ENCODE measurements at places on chromosomes 16 and 17.

DNA sequence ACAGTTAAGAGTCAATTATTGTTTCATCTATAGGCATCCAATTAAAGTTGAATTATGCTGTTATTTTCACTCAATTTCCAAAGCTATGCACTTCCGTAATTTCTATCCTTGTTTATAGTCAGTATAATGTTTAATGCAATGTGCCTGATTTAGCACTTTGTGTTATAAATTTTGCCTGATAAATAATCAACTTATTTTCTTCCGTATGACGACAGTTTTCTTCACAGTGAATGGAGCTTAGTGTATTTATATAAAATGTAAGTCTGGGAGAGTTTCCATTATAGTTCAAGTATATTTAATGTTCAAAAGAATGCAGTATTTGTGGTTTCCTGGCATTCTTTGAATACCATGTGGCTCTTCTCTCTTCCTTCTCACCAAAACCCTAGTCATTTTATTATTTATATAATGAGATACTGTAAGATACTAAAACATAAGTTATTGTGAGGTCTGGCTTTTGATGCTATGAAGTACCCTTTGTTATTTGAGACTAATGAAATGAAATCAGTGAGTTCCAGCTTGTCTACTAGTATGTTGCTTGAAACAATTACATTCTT lies 240.6 kb downstream of the PRKCA start:
- DNase-seq: no peak
- no peaks in the 10 kb centered on the region for H3K27me3 ChIP-seq
- no peak overlapping the region for H3K27ac ChIP-seq
- no peak overlapping the region for H3K4me3 ChIP-seq

DNA sequence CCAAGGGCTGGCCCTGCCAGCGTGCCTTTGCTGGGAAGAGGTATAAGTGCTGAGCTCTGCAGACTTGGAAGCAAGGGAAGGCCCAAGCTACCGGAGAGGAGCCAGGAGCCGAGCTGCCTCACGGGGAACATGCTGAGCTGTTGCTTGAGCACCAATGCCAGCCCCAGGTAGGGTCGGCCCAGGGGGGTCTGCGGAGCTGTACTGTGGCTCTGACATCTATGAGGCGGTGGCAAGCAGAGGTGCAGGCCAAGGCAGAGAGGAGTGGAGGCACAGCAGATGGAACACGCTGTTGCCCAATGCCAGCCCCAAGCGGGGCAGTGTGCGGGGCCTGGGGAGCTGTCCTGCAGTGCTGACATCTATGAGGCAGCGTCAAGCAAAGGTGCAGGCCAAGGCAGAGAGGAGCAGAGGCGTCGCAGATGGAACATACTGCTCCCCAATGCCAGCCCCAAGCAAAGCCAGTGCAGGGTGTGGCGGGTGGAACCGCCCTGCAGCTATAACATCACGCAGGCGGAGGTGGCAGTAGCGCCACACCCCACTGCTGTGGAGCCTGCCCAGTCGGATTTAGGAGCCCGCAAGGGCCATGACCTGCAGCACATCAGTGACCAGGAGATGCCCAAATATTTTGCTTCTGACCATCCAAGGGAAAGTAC lies 10.0 kb downstream of the GGA2 start:
- H3K36me3 ChIP-seq: peaks cover 5% of the 10 kb centered on the region
- no peak for DNase-seq
- H3K4me1 ChIP-seq: peaks cover 23% of the 10 kb centered on the region

- DNase-seq: no peak
- H3K4me1 ChIP-seq: no peaks in the 10 kb centered on the region
- H3K27ac ChIP-seq: no peak overlapping the region
- no peak overlapping the region for H3K4me3 ChIP-seq
- no peaks in the 10 kb centered on the region for H3K36me3 ChIP-seq
These were observed 599.3 kb upstream of the PSMD7 start for GRCh38 chr16:73697336-73697735.

DNA sequence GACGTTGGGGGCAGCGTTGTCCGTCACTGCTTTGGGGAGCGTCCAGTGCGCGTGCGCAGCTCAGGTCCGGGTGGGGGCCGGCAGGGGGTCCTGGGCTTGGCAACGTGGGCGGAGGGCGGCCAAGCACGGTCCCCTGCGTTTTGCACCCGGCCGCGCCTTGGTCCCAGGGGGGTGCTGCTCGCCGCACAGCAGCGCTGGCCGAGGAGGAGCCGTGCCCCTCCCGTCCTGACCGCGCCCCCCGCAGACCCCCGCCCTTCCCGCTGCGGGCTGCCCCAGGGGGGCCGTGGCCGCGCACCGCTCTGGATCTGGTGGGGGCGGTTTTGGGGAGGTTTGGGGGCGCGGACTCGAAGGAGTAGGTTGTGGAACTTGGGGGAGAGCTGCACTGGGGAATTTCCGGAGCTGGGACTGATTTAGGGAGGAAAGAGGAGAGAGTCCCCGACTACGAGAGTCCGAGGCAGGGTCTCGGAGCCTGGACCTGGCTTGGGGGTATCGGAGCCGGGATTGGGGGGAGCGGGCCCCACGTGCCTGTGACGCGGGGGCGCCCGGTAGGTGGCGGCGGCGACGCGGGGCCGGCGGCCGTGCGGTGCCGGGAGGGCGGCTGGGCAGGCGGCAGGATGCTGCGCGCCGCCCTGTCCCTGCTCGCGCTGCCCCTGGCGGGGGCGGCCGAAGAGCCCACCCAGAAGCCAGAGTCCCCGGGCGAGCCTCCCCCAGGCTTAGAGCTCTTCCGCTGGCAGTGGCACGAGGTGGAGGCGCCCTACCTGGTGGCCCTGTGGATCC lies at the start of gene SLC9A5:
Gene SLC9A5 (plus strand): TSS at position 579 of the 777 bp plus-strand sequence. CDS start 36 bp downstream, at position 615.
- no peak within 1 kb of the TSS for H3K27ac ChIP-seq
- H3K27me3 ChIP-seq: no peaks in the 10 kb centered on the region
- DNase-seq: peak; percentile 47
- no peaks in the 10 kb centered on the region for H3K36me3 ChIP-seq
- H3K4me1 ChIP-seq: no peaks in the 10 kb centered on the region

- no peak for DNase-seq
- H3K4me3 ChIP-seq: no peak overlapping the region
- H3K27ac ChIP-seq: no peak overlapping the region
- H3K27me3 ChIP-seq: no peaks in the 10 kb centered on the region
These were observed 19.6 kb downstream of the MVP start for GRCh38 chr16:29839822-29840221.

- H3K27ac ChIP-seq: no peak overlapping the region
- no peak for DNase-seq
- no peaks in the 10 kb centered on the region for H3K27me3 ChIP-seq
- no peak overlapping the region for H3K4me3 ChIP-seq
- no peaks in the 10 kb centered on the region for H3K36me3 ChIP-seq
- H3K4me1 ChIP-seq: no peaks in the 10 kb centered on the region
These were observed 3.2 kb downstream of the SLC22A31 start for GRCh38 chr16:89197033-89197632.

DNA sequence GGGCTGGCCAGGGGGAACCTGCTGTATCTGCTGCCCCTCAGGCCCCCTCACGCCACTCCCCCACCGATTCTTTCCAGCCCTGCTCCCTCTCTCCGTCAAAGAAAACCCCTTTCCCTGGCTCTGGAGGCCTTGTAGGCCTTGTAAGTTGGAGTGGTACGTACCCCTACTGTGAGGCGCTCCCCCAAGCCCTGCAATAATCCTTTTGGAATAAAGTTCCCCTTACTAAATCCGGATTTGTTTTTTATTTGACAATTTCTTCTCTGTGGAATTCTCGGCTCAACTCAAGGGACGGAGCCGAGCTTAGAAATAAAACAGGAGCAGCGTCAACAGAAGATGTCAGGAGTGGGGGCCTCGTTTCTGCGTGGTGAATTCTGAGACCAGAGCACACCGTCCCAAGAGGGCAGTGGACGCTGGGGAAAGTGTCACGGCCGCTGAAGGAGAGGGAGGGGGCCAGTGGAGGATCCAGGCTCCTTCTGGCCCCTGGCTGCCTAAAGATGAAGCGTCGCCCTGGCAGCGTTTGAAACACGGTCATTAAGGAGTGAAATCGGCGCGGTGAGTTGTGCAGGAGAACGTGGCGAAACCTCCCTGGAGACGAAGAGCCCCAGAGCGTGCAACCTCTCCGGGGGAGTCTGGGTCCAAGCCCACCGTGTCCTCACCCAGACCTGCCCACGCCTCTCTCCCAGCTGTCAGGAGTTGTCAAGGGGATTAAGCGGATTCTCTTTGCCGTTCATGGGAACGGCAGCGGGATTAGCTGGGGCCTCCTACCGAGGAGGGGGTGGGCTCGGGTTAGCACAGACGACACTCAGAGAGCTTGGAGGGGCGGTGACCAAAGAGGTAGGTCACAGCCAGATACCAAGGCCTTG lies 47.0 kb downstream of the SLC7A5 start:
- no peak for DNase-seq
- H3K27ac ChIP-seq: no peak overlapping the region
- H3K4me1 ChIP-seq: no peaks in the 10 kb centered on the region
- no peaks in the 10 kb centered on the region for H3K36me3 ChIP-seq
- no peaks in the 10 kb centered on the region for H3K27me3 ChIP-seq
- H3K4me3 ChIP-seq: no peak overlapping the region

DNA sequence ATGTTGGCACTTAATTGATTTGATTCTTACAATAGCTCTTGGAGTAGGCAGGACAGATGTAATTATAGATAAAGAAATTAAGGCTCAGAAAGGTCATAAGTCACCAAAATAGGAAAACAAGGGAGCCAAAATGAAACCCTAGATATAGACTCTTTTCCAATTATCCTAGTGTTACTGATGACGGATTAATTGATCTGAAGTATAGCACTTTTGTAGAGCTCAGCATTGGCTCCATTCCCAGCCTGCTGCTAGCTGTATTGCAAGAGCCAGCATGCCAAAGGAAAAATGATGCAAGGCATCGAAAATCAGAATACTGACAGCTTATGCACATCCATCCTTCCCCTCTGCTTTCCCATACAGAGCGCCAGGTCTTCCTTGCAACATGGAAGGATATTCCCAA lies 21.6 kb upstream of the RASL10B start:
- peak; percentile 73 for DNase-seq
- H3K4me3 ChIP-seq: no peak overlapping the region
- H3K27me3 ChIP-seq: no peaks in the 10 kb centered on the region
- no peaks in the 10 kb centered on the region for H3K36me3 ChIP-seq

DNA sequence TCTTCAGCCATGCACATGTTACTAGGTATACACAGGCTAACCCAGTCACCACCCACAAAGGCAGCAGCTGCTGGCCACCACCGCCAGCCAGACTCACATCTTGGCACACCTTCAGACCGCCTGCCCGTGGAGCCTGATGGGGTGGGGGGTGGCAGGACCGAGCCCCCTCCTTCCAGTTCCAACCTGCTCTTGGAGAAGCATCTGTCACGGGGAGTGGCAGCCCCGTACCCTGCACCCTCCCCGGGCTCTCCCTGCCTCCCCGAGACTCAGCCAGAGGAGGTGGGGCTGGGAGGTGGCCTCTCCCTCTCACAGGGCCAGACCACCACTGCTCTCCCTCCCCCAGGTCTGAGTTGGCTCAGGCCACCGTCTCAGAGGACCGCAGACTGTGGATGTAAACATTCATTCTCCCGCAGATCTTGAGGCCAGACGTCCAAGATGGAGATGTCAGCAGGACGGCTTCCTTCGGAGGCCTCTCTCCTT lies 11.3 kb upstream of the RBFOX3 start:
- H3K36me3 ChIP-seq: no peaks in the 10 kb centered on the region
- H3K27me3 ChIP-seq: no peaks in the 10 kb centered on the region
- no peak overlapping the region for H3K27ac ChIP-seq
- DNase-seq: peak; percentile 39
- no peaks in the 10 kb centered on the region for H3K4me1 ChIP-seq
- H3K4me3 ChIP-seq: no peak overlapping the region

DNA sequence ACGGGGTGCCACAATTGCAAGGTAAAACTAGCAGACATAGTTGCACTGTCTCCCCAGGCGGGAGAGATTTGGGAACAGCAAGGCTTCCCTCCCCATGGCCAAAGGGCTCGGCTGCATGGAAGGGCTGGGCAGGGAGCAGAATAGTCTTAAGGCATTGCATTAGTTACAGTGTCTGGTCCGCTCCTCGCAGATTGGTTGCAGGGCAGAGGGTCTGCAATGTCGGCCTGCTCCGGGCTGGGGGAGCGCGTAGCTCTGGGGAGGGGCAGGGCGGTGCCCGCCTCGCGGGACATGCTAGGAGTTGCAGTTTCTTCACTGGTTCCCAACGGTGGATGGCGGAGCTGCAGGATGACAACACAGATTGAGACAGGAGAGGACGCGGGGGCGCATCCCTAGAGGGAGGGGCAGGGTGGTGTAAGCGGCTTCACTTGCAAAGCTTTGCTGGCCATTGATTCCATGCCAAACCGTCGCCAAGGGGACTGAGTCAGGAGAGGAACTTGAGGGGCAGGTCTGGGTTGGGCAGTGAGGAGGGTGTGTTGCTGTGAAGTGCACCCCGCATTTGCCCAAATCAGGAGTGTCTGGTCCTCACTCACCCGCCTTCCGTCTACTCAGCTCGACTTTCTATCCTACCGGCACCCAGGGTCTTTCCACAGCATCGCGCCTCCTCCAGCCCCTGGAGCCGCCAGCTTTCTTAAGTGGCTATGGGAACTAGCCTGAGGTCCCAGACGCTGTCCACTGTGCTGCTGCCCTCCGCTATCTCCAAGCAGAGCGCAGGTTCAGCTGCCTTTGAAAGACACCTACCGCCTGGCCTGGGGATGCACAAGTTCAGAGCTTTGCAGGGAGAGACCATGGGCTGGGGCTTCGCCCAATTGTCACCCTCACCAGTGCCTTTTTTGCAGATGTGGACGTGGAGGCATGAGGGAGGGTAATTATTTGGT lies 1748.9 kb downstream of the TP53TG3F start:
- DNase-seq: peak; percentile 31
- no peaks in the 10 kb centered on the region for H3K27me3 ChIP-seq
- no peaks in the 10 kb centered on the region for H3K4me1 ChIP-seq
- no peak overlapping the region for H3K27ac ChIP-seq
- no peaks in the 10 kb centered on the region for H3K36me3 ChIP-seq
- no peak overlapping the region for H3K4me3 ChIP-seq

DNA sequence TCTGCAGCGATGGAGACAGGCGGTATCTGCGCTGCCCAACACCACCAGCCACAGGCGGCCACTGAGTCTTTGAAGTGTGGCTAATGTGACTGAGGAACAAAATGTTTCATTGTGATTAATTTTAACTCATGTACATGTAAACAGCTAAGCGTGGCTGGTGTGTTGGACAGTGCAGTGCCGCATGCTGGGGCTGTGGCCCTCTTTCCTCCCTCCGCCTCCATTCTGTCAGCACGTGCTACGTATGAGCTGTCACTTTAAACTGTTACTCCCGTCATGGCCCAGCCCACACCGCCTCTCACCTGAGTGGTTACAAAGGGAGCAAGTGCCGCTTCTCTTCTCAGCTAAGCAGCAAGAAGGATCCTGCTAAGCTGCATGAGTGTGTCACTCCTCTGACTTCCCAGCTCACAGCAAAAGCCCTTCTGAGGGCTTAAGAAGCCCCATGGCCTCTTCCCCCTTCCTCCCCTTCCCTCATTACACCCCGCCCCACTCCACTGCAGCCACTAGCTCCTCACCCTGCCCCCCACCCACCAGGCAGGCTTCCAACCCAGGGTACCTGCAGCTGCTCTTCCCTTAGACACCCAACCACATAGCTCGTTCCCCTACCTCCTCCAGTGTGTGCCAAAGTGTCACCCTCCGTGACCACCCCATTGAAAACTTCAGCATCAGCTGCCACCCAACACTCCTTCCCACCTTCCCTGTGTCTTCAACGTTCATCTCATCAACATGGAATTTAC lies 15.0 kb downstream of the HASPIN start:
- H3K27me3 ChIP-seq: no peaks in the 10 kb centered on the region
- peaks cover 3% of the 10 kb centered on the region for H3K4me1 ChIP-seq
- no peak overlapping the region for H3K27ac ChIP-seq
- H3K36me3 ChIP-seq: no peaks in the 10 kb centered on the region
- H3K4me3 ChIP-seq: no peak overlapping the region

- H3K27ac ChIP-seq: no peak overlapping the region
- H3K4me3 ChIP-seq: no peak overlapping the region
- H3K36me3 ChIP-seq: no peaks in the 10 kb centered on the region
- no peaks in the 10 kb centered on the region for H3K27me3 ChIP-seq
- no peaks in the 10 kb centered on the region for H3K4me1 ChIP-seq
These were observed 642.6 kb upstream of the CDH8 start for GRCh38 chr16:62678796-62679195.
